Stimulated activated CD4-positive, alpha-beta T cell treated with anti-CD3 and anti-CD28 coated beads, Interleukin-15, amount 100 ng/mL, for 1 hour (primary cell): ENCODE measurements at places on chromosomes 11 and 22.

- no peak for DNase-seq
These were observed 8.7 kb upstream of the HIPK3 start for GRCh38 chr11:33248416-33248971.

- DNase-seq, result no peak
These were observed 33.9 kb upstream of the EIF3M start for GRCh38 chr11:32549611-32550187.

GRCh38 chr11:6334806-6335205, 14.5 kb upstream of the CAVIN3 start:
- no peak for DNase-seq

GRCh38 chr11:119991022-119991404, 146.9 kb downstream of the TRIM29 start:
- DNase-seq, result no peak

- DNase-seq, result no peak
These were observed 801 bp downstream of the SESN3 start for GRCh38 chr11:95229993-95230809.

- DNase-seq, result no peak
These were observed 15.5 kb upstream of the OR5M11 start for GRCh38 chr11:56558574-56558973.

GRCh38 chr22:43847376-43848289, 14.7 kb downstream of the SULT4A1 start:
- no peak for DNase-seq

DNA sequence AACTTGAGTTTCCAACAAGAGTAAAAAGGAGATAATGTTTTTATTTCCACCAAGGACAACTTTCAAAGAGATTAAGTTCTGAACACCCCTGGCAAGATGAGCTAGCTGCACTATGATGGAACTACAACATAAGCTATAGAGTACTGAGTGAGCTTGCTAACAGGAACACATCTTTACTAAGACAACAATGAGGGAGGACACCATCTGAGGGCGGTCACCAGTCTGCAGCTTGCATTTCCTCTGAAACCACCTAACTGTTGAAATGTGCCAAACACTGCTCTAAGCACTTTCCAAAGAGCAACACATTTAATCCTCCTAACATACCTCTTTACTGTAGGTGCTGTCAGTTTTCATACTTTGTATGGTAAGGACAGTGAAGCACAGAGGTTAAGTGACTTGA, 68.4 kb downstream of the TCF20 start:
- DNase-seq, result no peak

- no peak for DNase-seq
These were observed 114.9 kb downstream of the FANCF start for GRCh38 chr11:22510741-22511140.

DNA sequence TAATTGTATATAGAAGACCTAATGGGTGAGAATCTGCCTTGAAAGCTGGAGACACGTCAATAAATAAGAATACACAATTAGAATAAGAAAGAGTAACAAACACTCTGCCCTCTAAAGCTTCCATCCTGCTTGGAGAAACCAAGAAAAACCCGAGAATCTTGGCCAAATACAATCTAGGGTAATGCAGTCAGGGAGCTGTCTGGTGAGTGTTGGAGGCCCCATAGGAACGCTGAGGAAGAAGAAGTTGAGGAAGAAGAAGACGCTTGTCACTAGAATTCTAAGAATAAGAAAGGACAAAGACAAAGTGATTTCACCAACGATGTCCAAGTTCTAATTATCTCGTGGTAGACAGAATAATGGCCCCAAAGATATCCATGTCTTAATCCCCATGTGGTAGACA, 4485.9 kb upstream of the OR11H1 start:
- DNase-seq, result no peak

GRCh38 chr11:121374286-121374985, 77.7 kb upstream of the SORL1 start:
- DNase-seq, result no peak

DNA sequence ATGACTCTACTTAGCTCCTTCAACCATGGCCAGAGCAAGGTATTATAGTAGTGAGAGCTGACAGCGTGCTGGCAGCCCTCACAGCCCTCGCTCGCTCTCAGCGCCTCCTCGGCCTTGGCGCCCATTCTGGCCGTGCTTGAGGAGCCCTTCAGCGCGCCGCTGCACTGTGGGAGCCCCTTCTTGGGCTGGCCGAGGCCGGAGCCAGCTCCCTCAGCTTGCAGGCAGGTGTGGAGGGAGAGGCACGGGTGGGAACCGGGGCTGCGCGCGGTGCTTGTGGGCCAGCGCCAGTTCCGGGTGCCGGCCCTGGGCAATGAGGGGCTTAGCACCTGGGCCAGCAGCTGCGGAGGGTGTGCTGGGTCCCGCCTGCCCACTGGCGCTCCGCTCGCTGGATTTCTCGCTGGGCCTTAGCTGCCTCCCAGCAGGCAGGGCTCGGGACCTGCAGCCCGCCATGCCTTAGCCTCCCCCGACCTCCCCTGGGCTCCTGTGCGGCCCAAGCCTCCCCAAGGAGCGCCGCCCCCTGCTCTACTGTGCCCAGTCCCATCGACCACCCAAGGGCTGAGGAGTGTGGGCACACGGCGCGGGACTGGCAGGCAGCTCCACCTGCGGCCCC, 63.1 kb downstream of the SPATA19 start:
- no peak for DNase-seq

DNA sequence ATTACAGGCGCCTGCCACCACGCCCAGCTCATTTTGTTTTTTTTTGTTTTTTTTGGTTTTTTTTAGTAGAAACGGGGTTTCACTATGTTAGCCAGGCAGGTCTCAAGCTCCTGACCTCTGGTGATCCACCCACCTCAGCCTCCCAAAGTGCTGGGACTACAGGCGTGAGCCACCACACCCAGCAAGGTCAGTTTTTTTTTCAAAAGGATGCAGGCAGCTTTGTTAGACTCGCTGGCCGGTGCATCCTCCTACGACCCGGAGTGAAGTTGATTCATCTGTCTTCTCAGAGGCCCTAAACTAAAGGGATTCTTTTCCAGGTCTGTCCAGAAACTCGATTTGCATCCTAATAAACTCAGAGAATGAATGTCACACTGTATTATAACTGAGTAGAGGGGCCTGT, 182.3 kb downstream of the DBX1 start:
- no peak for DNase-seq
